ENCODE measurements at places on chromosomes 2 and 18.

GRCh38 chr2:19457809-19458208 lies 99.4 kb upstream of the OSR1 start:
- ATAC-seq: no peak

- no peak for ATAC-seq
These were observed 94.4 kb downstream of the CRIM1 start for GRCh38 chr2:36449943-36450392.

DNA sequence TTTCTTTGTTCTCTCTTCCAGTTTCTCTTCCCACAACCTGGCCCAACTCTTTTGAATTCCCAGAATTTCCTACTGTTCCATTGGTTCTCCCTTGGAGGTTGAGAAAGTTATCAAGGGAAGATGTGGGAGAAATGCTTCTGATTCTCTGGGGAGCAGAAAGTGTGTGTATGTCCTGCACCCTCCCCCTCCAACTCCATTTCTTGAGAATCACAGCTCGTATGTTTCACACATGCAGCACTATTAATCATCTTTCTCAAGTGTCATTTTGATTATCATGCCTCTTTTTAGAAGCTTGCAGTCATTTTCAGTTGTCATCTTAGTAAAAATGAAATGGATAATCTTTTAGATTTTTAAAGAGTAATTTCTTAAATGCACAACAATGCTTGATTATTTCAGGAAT lies 296.8 kb upstream of the SLC39A10 start:
- ATAC-seq: no peak

DNA sequence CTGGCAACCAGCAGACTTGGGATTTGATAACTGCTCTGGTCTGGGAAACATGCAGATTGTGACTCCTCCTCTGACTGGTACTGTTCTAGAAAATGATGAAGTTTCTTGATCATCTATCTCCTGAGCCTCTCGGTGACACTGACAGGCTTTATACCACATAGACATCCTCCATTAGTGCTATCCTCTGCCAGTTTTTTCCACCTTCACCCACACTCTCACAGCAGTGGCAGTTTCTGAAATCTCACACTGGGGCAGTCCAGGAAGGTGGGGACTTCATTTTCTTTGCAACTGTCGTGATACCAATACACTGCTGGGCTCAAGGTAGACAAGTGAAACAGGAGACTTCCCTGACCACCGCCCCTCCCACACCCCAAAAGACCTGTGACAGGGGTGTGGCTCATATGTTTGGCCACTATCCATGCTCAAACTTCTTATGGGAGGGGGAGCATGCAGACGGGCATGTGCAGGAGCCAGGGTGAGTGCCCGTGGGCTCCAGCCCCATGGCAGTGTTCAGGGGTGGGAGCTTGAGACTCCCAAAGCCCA lies 66.3 kb upstream of the RMDN2 start:
- ATAC-seq: no peak

DNA sequence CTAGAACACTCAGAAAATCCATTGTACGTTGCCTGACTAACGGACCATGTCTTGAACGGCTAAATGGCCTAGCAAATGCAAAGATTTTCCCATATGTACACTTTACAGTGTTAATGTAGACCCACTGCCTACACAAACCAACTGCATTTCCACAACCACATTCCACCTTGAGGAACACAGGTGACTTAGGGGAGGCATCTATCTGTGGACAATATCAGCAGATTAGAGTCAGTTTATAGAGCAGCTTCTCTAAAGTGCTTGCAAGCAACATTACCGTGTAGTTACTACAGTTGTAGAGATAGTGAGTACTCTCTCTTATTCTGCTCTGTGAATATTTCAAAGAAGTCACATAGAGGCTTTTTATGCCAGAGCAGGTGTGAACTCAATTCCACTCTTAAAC lies 139.6 kb downstream of the TCF4 start:
- ATAC-seq: no peak

- no peak for ATAC-seq
These were observed 26.3 kb downstream of the PSME4 start for GRCh38 chr2:53944542-53944941.

DNA sequence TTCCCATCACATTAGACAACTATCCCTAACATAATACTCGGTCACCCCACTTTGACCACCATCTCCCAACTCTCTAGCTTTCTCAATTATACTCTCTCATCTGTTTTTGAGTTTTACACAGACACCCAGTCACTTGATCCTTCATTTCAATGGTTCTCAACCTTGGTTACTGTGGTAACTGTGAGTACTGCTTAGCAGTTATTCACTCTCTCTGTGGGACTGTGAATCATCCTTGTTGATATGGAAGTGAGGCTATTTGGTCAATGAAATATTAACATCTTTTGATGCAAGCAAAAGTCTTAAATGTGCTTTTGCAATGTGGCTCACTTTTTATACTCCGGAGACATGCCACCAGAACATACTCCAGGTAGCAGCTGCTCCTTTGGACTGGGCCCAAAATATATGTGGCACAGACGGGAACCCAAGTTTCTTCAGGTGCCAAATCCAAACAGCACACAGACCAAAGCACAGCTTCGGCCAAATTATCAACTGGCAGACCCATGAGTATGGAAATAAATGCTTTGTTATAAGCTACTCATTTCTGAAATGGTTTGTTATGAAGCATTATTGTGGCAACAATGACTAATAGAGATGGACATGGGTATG lies 75.0 kb upstream of the SLC25A52 start:
- ATAC-seq: no peak

- ATAC-seq: no peak
These were observed 42.0 kb downstream of the SPC25 start for GRCh38 chr2:168848225-168848624.
